ENCODE measurements at places on chromosomes 16 and 17. TPM values are rescaled to one million over a fixed set of nuclear protein-coding genes. Genes with fewer than 3 reads are reported as not detected.

Gene CCR7
- total RNA-seq, result 196 TPM

Gene ENPP7
- 0.16 TPM for total RNA-seq

Gene KARS1
- 162 TPM for total RNA-seq

Gene CRYM
- not detected for total RNA-seq

Gene ODAD4
- 1.6 TPM for total RNA-seq

Data from CD8-positive, alpha-beta T cell (primary cell).